ENCODE measurements at places on chromosomes 2 and 18. TPM values are rescaled to one million over a fixed set of nuclear protein-coding genes. Genes with fewer than 3 reads are reported as not detected.
A peak's percentile ranks its signal among the peaks of the same experiment; 100 is the strongest.

- H3K27ac ChIP-seq: no peak overlapping the region
- H3K4me3 ChIP-seq: no peak overlapping the region
- H3K27me3 ChIP-seq: no peaks in the 10 kb centered on the region
Measured at GRCh38 chr2:23690421-23691105, 236.4 kb downstream of the ATAD2B start.

GRCh38 chr18:50401888-50402287 lies 27.0 kb downstream of the SKA1 start:
- H3K27me3 ChIP-seq: peaks cover 56% of the 10 kb centered on the region
- no peak overlapping the region for H3K4me3 ChIP-seq
- DNase-seq: peak; percentile 38
- H3K36me3 ChIP-seq: no peaks in the 10 kb centered on the region
- peaks cover 10% of the 10 kb centered on the region for H3K4me1 ChIP-seq
- H3K27ac ChIP-seq: no peak overlapping the region

DNA sequence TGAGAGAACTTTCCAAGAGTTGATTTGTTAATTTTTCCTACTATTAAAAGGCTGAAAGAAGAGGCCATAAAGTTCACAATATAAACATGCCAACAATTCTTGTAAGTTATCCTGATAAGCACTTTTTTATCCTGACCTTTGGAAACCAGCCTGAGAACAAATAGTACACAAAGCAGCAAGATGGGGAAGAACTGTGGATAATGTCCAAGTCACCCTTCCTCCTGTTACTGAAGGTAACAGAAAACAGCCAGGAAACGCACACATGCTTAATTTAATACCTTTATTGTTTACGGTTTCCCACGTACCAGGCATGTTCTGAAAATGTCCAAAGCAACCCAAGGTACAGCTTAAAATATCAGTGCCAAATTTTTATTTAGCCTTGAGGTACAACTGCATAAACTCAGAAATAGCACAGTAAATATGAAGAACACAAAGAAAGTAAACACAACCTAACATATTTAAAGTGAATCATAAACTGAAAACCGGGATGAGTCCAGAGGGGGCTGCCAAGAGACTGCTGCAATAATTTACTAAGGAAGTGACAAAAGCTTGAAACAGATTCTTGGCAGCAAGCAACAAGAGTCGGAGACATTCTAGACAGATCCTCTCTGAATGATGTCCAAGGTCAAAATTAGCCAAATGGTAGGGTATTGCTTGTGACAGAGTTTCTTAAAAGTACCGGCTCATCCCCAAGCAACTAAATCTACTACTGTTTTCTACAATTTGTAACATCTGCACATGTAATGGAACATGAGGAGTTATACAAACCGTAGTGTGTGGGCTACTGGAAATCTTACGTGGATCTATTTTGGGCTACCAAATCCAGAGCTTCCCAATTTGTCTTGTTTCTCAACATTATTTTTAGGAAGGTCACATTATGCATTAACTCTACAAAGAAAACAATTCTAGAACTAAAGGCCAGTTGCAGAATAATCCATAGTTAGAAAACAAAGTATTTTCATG lies 93.2 kb downstream of the CABYR start:
- no peaks in the 10 kb centered on the region for H3K36me3 ChIP-seq
- no peak for DNase-seq
- H3K27ac ChIP-seq: no peak overlapping the region

The IL37 gene
- not detected for total RNA-seq

The GRB14 gene
- total RNA-seq: not detected

The MC5R gene
- total RNA-seq: not detected

The DNAH7 gene
- not detected for total RNA-seq

The ZNF385B gene
- total RNA-seq: not detected

The SLC4A5 gene
- 6.5 TPM for total RNA-seq

Data from activated T-cell treated with anti-CD3 and anti-CD28 coated beads, Interleukin-2, amount 50 U/mL, for 72 hours (primary cell).